Mesothelial cell of epicardium (in vitro differentiated cells): ENCODE measurements at places on chromosomes 3 and 15.

DNA sequence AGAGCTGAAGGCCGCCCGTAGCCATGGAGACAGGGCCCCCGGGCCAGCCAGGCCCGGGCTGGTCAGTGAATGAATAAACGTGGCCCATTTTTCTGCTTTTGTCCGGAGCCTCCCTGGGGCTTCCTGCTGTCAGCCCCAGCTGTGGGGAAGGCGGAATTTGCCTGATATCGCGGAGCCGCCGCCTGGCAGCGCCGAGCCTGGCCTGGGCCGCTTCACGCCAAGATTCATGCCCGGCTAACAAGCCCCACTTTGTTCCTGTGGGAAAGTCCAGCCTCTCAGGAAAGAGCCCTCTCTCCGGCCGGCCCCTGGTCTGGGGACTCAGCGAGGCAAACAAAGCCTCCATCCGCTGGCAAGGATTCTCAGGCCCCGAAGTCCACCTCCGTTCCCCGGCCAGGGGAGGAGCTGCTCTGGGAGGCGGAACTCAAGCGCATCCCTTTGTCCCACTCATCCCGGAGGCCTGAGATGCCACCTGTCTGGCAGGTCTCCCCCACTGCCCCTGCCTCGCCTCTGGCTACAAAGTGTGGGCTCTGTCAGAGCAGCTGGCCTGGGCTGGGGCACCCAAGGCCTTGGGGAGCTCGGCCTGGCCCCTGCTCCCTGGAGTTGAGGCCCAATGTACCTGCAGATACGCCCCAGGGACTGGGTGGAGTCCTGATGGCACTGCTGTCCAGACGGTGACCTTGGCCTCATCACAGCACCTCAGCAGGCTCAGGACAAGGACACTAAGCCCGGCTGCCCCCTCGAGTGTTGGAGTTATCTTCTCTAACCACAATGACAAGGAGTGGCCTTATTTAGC is 51.6 kb upstream of the SLC6A11 start:
- no peak for DNase-seq

- DNase-seq: no peak
These were observed 9.1 kb downstream of the LIPC start for GRCh38 chr15:58440922-58441321.

GRCh38 chr3:38640661-38641452 is 8.6 kb downstream of the SCN5A start:
- DNase-seq: no peak

DNA sequence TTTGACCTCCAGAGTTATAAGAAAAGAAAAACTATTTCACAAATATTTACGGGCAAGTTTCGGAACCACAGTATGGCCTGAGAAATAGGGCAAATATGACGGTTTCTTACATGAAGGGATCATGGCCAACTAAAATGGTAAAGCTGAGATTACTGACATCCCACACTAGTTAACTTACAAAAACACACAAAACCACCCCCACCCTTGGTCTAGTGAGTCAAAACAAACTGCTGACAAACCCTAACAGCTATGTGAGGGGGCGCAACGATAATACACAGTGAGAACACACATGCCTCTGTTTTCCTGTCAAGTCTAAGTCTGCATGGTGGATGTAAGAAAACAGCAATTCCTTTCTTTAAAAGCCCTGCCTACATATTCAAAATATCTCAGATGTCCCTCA is 32.3 kb downstream of the CBLB start:
- no peak for DNase-seq

- DNase-seq: no peak
These were observed 53.8 kb downstream of the UBE2E2 start for GRCh38 chr3:23256741-23257435.

DNA sequence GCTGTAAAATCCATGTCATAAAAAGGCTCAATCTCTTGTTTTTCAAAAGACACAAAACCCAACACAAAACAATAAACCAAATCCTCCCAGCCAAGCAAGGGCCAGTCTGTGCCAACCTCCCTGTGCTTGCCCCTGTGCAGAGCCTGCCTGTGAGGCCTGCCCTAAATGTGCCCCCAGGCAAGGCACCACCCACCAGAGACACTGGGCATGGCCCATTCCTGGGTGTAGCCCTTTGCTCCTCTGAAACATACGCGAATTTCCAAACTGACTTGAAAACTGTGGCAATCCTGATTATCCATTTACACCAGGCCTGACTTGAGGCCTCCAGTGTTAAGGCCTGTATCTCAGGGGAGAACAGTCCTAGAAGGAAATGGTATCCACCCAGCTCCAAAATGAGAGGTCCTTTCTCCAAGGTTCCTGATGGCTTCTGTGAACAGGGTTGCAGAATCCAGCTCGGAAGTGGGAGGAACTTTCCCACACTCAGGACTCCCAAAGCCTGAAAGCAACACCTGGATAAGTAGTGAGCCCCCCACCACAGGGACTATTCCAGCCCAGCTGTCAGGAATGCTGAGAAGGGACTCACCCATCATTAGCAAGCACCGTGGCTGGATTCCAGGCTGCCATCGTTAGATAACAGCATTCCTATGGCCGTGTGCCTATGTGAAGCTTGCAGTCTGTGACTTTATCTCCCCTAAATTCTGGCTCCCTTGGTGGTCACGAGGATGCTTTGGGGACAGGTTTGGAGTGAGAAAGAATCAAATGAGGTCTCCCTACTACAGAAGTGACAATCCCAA is 61.8 kb downstream of the CACNA2D2 start:
- DNase-seq: no peak

GRCh38 chr3:17195192-17195611 is 310.4 kb downstream of the PLCL2 start:
- no peak for DNase-seq

GRCh38 chr3:58111513-58112184 is 99.1 kb downstream of the DNASE1L3 start:
- peak; percentile 68 for DNase-seq

GRCh38 chr3:78338405-78338804 is 1298.5 kb downstream of the ROBO2 start:
- no peak for DNase-seq

GRCh38 chr3:11367143-11367693 is 95.0 kb downstream of the ATG7 start:
- no peak for DNase-seq

- DNase-seq: no peak
These were observed 57.2 kb downstream of the MYO9A start for GRCh38 chr15:72060687-72061250.

DNA sequence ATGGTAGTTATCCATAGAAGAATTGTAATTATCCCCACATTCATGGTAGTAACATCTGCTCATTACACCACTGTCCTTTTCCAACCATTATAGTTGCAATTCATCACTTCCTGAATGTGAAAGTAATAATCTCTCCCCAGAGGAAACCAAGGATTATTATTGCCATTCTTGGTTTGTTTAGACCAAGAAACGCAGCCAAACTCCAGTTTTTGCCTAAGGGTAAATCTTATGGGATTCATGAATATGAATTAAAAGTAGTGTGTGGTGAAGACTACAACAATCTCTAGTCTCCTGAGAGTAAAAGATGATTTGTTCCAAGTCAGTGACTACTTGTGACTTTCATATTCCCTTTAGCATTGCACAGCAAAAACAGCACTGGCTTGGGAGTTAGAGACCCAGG is 45.7 kb upstream of the ABI3BP start:
- DNase-seq: no peak

DNA sequence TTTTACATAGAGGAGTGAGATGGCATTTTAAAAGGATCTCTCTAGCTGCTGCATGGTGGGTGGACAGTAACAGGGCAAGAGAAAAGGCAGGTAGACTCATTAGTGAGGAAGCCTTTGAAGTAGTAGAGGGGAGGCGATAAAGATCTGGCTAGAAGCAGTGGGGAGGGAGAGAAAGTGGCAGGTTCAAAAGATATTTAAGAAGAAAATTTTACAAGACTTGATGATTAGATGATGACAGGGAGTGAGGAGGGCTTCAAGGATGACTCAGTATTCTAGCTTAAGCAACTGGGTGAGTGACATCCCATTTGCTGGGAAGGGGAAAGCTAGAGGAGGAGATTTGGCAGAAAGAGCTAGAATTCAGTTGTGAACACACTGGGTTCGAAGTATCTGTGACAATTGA is 3.8 kb upstream of the BRPF1 start:
- DNase-seq: no peak

DNA sequence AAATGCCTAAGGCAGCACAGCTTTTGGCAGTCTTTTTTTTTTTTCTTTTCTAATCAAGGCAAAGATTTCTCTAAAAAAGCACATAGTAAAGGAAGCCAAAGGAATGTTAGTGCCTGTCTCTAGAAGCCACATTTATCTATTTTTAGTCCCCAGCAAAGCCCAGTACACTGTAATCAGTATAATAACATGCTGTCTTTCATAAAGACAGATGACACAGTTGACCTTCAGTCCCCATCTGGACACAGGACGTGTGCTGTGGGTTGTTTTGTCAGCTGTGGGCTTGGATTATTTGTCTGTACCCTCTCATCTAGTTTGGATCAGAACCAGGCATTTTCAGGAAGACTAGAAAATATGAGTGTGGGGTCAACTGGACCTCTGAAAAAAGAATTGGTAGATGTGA is 110.4 kb upstream of the CTNNB1 start:
- no peak for DNase-seq

GRCh38 chr15:75452364-75452864 is 924 bp upstream of the SIN3A start:
- peak; percentile 39 for DNase-seq

DNA sequence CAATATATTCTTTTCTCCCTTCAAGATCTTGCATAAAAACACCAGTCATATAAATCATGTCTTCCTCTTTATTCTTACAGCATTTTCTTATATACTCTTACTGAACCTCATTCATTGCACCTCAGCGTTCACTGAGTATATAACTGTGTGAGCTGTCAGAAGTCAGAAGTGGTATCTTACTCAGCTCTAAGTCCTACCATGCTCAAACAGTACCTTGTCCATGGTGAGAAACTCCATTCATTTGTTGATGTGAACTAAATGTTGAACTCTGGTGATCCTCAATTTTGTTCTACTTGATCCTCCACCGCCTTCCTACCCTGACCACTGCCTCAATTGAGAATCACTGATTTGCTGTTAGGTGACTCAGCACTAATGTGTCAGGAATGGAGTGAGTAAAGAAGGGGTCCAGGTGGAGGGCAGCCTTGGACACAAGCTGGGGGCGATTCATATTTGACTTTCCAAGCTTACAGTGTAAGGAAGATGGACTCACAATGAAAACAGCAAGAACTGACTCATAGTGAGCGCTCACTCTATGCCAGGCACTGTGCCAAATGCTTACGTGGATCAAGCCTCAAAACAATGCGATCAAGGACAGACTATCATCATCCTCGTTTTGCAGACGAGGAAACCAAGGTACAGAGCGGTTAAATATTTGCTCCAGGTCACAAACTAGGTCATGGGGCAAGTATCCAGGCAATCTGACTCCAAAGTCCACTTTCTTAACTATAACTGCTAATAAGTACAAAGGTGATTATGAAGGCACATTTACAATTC is 13.5 kb upstream of the ZFYVE19 start:
- no peak for DNase-seq

- no peak for DNase-seq
These were observed 14.8 kb upstream of the SH3BP5 start for GRCh38 chr3:15347063-15347736.

DNA sequence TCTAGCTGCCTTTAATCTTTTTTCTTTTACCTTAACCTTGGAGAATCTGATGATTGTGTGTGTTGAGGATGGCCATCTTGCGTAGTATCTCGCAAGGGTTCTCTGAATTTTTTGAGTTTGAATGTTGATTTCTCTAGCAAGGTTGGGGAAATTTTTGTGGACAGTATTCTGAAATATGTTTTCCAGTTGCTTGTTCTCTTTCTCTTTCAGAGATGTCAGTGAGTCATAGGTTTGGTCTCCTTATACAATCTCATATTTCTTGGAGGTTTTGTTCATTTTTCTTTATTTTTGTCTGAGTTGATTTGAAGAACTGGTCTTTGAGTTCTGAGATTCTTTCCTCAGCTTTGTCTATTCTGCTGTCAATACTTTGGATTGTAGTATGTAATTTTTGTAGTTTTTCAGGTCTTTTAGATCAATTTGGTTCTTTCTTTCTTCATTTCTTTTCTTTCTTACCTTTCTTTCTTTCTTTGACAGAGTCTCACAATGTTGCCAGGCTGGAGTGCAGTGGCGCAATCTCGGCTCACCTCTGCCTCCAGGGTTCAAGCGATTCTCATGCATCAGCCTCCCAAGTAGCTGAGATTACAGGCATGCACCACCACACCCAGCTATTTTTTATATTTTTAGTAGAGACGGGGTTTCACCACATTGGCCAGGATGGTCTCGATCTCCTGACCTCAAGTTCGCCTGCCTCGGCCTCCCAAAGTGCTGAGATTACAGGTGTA is 366.4 kb upstream of the RASGRP1 start:
- no peak for DNase-seq

- no peak for DNase-seq
These were observed 49.2 kb upstream of the CTDSPL start for GRCh38 chr3:37812499-37812896.

DNA sequence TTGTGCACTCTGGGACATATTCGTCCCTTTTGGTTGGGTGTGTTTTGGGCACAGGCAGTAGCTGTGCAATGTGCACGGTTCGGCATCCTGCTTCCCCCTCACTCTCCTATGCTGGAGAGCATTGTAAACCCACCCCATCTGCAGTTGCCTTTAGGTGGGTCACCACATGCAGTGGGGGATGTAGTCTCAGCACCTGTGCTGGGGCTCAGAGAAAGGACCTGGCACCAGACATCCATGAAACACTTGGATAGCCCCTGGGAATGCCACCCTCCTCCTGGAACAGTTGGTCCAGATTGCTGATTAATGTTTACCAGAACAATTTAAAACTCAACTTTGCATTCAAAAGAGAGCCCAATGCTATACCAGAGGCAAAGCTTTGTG is 123.9 kb upstream of the MEF2A start:
- no peak for DNase-seq

DNA sequence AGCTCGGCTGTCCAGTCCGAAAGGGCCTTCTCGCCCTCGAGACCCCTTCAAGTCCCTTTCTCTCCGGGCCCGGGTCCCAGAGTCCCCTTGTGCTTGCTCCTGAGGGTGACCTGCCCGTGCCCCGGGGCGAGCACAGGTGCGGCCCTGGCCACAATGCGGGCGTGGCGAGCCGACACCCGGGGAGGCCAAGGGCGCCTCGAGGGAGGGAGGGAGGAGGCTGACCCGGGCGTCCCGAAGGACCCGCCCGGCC is 810 bp upstream of the MEF2A start:
- DNase-seq: no peak

GRCh38 chr3:50405249-50405648 is 45.9 kb upstream of the TMEM115 start:
- peak; percentile 66 for DNase-seq

GRCh38 chr15:66849746-66850077 is 147.7 kb downstream of the SMAD6 start:
- no peak for DNase-seq
